Activated gamma-delta T cell treated with Interleukin-2 at 50 U/mL for 16 hours (primary cell): ENCODE measurements at places on chromosomes 5 and 9.

- DNase-seq: no peak
These were observed 5.8 kb upstream of the RALGDS start for GRCh38 chr9:133126697-133127339.

DNA sequence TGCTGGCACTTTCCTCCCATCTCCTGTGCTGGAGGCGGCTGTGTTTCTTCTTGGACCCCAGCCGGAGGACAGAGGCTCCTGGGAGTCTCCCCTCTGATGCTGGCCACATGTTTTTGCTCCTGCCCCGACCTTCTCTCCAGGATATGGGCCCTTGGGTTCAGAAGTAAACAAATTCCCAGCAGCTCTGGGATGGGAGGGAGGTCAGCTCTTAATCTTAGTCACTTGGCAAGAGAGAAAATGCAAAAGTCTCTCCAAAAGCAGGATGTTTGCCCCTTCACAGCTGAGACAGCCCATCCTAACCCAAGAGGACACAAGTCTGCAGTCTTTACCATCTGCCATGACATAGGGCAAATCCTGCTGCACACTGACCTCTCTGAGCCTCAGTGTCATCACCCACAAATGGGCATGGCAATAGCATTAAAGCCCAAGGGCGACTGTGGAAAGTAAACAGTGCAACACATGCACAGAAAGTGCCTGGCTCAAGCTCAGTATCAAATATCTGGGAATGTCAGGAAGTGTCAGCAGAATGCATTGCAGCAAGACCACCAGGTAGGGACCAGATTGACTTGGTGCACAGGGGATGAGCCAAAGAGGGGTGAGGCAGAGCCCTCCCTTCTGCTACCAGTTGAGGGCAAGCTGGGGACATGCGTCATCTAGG, 117.0 kb upstream of the CXCL14 start:
- DNase-seq: no peak

DNA sequence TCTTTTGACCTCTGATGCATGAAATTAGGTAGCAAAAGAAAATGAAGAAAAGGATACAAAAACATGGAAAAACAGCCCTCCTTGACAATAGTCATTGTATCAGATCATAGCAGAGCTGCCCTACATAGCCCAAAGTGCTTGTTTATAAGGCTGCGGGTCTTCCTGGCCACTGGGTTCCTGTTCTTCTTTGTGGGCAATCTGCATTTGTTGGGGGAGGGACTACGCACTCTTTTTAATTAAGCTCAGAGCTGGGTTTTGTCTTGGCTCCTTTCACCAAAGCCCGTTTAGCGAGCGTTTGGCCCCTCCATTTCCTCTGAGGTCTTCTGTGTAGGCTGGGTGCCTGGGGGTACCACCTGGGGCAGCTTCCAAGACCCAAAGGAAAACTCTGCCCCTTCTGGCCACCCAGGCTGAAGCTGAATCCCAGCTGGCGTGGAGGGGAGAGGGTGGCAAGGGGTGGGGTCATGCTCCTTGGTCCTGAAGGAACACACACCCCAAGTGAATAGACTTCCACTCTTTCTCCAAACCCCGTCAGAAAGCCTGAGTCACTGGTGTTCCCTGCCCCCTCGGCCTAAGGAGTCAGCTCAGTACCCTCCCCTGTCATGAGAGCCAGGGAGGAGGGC, 6.5 kb upstream of the PAX5 start:
- DNase-seq: no peak

DNA sequence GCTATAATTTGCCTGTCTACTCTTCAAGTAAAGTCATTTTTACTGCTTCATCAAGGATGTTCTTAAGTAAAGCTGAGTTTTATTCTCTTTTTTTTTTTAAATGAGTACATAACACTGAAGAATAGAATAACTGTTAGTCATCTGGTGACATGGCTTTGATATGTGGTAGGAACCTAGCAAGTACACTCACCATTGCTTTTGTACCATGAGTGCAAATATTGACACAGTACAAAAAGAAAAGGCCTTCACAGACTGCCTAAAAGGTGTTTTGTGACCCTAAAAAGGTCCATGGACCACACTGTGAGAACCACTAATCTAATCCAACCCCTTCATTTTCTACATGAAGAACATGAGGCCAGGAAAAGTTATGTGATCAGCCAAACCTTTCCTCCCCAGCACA, 55.0 kb downstream of the ECPAS start:
- DNase-seq: no peak

- DNase-seq: no peak
These were observed 362.3 kb upstream of the PRR16 start for GRCh38 chr5:120101771-120102170.

DNA sequence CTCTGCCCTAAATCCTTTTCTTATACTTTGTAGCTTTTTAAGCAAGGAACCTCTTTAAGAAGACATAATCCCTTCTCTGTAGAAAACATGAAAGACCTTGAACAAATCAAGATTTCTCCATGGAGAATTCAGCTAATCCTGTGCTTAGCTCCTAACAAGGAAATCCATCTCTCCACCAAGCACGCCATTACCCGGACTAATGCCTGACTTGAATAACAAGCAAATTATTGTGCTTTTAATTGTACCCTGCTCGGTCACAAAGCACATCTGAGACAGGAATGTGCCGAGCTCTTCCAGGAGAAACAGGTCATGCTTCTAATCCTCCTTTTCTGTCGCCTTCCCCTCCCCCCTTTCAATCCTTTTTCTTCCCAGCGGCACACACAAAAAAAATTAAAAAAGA, 141.3 kb downstream of the PSAT1 start:
- no peak for DNase-seq

- no peak for DNase-seq
These were observed 312.8 kb downstream of the NSG2 start for GRCh38 chr5:174358276-174358675.

DNA sequence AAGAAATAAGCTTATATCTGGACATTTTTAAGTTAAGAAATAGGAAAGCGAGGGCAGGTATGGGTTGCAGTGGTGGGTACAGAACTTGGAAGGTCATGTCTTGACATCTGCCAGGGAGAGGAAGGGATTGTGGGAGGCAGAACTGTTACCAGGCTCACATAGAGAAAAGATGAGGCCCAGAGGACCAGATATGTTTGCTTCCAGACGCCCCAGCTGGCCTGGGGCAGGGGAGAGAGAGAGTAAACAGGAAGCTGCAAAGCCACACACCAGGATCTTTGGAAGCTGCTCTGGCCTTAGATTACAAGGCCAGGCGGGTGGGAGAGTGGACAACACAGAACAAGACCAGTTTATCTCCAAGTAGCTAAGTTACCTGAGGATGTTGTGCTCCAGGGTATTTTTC, 71.2 kb downstream of the MARCHF11 start:
- no peak for DNase-seq

DNA sequence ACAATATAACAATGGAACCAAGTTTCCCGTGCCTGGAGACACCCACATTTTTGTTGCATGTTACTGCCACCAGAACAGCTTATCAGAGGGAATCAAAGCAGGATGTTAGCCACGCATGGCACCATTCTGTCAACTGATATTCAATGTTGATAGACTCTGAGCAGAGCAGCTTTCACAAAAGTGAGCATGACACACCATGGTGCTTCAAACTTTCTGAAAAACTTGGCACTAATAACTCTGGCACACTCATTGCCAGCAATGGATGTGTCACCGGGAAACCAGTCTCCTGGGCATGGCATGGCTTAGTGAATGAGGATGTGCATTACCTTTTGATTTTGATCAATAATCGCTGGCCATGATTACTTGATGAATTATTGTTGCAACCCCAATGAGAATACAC, 19.7 kb downstream of the NIPSNAP3B start:
- DNase-seq: no peak

GRCh38 chr5:170986598-170986997, 124.8 kb downstream of the RANBP17 start:
- no peak for DNase-seq

DNA sequence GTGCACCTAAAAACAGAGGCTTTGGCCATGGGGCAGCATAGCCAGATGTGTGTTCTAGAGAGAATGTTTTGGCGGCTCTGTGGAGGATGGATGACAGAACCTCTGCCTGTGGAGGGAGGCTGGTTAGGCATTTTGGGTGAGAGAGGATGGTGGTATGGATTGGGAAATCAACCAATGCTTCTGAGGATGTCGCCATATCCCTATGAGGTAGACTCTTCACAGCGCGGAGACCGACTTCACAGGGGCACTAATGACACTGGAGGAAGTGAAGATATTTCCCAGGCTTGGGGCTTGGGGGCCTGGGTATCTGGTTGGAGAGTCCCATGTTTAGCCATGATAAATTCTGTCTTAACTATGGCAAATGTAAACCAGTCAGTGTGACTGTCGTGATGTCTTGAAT, 140.6 kb upstream of the KLF4 start:
- no peak for DNase-seq

DNA sequence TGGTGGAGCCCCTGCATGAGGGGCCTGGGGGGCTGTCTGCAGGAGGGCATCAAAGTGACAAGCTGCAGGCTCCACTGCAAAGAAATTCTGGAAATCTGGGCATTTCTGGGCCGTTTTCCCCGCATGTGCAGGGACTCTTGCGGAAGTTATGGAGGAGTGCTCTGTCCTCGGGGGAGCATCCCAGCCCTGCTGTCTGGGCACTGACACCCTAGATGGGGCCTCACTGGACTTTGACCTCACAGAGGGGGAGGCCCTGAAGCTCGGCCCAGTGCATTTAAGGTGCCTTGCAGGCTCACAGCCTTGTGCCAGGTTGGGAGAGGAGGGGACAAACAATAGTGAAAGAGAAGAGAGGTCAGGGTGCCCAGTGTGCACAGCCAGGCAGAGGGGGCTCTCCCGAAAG, 35.4 kb downstream of the LHX3 start:
- DNase-seq: no peak

DNA sequence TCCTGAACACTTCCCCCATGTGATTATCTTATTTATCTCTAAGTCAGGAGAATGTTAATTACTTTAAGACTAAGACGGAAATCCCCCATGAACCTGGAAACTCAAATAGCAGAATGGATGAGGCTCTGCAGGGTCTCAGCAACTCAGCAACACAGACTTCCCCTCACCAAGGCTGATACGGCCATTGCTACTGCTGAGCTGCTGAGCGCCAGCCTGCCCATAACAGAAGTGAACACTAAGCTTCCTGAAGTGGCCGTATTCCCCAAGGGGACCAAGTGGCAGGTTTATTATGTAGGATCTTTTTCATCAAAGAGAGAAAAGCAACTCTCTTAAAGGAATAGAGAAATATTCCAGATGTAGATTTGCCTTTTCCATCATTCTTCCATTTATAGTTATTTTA, 311.1 kb downstream of the RFX3 start:
- no peak for DNase-seq

DNA sequence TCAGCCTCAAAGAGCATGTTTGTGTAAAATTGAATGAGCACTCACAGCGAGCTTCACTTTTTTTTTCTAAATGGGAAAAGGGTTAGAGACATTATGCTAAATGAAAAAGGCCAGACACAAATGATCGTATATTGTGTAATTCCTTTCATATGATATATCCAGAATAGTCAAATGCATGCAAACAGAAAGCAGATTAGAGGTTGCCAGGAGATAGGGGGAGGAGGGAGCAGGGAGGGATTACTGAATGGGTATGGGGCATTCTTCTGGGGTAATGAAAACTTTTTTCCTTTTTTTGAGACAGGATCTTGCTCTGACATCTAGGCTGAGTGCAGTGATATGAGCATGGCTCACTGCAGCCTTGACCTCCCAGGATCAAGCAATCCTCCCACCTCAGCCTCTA, 47.1 kb downstream of the DMAC1 start:
- no peak for DNase-seq

DNA sequence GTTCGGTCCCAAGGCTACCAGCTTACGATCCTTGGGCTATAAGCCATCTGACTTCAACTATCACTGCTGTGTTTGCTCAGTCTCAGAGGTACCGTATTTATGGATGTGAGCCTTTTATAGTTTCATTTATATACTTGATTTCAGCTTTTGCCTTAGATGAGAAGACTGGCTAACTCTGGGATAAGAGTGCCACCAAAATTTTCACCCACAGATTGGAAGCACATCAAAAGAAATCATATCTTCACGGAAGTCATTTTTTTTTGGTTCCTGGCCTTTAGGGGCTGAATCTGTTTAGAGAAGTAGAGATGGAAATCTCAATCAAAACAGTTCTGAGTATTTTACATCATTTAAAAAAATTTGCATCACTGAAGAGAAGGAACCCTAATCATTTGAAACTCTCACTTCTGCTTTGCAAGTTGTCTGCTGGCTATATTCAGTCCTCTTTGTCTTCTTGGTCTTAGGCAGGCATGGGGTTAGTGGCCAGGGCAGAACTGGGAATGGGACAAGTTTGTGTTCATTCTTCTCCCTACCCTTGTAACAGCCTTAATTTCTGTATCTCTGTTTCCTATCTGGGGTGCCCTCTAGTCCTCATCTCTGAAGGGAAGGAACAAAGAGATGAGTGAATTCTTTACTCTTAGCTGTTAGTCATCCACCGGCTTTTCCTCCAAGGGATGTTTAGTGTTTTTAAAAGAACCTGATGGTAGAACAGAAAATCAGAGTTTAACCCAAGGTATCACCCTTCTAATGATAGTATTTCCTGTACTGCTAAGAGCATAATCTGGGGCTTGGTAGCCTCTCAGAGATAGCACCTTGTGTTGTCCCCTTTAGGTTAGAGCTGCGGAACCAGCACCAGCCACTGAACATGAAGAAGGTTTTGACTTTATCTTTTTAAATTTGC, 14.1 kb upstream of the TNFAIP8 start:
- DNase-seq: no peak

DNA sequence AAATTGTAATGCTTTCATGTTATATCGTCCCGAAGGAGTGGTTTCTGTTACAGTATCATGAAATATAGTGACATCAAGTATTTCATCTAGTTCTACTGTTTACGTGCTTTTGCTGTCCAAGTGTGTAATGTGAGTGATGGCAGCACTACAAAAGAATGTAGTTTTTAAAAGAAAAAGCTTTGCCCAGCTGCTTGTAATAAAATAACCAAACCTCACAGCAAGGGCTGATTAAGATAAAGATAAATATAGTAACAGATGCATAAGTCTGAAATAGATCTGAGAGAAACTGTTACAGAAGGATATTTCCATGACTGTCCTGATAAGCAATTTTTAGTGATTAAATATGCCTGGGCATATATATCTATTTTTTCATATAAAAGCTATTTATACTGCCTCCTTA, 106.4 kb downstream of the AUH start:
- no peak for DNase-seq
